ENCODE measurements at places on chromosomes 5 and 9.
A peak's percentile ranks its signal among the peaks of the same experiment; 100 is the strongest.

- DNase-seq = peak; percentile 37
Measured at GRCh38 chr9:129458155-129458661, 162.7 kb downstream of the C9orf50 start.

- DNase-seq = no peak
Measured at GRCh38 chr5:53199882-53200281, 90.3 kb upstream of the MOCS2 start.

DNA sequence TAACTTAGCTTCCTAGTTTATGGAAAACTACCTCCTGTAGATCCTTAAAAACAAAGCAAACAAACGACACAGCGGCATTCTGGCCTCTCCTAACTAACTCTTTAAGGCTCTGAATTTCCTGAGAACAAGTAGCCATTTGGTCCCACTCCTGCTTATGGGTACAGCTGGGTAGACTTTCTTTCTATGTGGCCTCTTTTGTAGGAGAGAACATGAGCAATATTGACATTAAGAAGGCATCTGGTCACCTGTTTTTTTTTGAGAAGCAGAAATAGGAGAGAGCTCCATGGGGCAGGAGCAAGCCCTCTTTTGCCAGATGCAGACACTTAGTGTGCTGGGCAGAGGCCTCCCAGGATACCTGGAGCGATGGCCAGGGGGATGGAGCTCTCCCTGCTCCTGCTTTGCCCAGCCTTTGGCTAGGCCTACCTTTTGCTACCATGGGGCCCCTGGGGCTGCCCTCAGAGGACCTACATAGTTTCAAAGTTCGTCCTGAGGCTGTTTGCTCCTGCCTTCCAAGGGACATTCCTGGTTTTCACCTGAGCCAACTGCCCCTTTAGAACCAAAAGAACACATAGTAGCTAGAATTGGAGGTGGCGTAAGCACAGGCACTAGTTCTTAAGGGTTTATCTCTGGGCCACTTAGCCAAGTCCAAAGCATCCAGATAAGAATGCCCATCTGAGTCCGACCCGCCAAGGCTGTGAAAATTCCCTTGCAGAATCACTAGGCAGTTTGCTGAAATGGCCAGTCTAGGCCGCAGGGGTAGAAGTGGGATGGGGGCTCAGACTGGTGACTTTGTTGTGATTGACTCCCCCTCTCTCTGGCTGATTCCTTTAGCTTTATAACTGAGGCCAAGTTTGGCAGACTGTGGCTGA lies 2.4 kb upstream of the STC2 start:
- DNase-seq = no peak

DNA sequence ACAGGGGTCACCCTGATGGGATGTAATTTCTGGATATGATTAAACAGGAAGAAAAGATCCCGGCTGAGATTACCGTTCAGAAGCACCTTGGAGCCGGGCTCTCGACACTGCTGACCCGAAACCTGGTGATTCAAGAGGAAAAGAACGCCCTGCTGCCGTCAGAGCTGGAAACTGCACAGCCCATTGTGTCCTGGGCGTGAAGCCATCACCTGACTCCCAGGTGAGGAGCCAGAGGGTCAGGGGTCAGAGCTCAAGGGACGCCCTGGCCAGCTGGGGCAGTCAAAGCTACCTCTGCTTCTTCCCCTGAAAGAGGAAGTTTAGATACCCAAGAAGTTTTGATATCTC lies 17.8 kb upstream of the SLC12A7 start:
- DNase-seq = no peak

- DNase-seq = no peak
Measured at GRCh38 chr5:107058235-107058634, 612.5 kb downstream of the EFNA5 start.

- DNase-seq = peak; percentile 52
Measured at GRCh38 chr5:60843936-60844905, at the start of gene ELOVL7. Gene ELOVL7, minus strand, starts transcription at chr5:60844269. Its CDS starts 56,872 bp downstream, at chr5:60787397.

GRCh38 chr5:104793755-104794080 lies 1231.1 kb upstream of the NUDT12 start:
- DNase-seq = no peak

- peak; percentile 24 for DNase-seq
Measured at GRCh38 chr5:55176176-55176818, 3.3 kb upstream of the CDC20B start.

GRCh38 chr9:136059851-136060670 lies 35.0 kb downstream of the NACC2 start:
- no peak for DNase-seq

DNA sequence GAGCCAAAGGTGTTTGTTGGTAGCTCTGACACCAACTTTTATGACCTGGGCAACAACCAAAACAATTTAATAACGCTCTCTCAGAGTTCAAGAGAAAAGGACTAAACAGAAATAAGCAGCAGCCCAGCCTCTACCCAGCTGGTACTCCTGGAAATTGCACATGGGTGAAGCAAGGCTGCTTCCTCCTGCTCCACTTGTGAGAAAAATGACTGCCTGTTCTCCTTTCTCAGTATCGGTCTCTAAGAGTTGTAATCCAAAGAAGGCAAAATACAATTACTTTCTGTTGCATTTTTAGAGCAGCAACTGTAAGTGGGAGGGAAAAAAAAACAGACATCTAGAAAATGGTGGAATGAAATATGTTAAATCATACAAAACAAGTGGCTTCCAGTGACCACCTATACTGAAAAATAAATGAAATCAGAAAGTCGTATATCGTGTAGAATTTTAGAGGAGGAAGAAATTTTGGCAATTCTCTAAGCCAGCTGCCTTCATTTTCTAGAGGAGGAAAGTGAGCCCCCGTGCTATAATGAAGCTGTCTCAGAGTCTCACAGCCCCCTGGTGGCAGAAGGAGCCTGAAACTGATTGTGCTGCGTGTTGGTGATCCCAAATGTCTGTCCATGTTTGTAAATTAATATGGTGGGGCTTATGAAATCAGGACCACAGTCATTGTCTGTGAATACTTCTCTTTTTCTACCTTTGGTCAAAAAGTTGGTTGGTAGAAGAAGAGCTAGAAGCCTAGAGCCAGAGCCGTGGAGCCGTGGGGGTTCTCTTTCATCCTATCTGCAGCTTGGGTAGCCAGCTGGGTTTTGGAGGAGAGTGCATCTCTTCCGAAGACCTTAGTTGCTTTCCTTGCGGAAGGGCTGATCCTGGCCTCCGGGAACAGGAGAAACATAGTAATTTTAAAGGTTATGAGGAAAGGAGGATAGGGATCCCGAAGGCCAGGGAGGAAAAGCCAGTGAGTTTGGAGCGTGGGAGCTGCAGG lies 139.9 kb downstream of the PIP5K1B start:
- peak; percentile 10 for DNase-seq

GRCh38 chr9:98873951-98874371 lies 66.5 kb downstream of the GALNT12 start:
- no peak for DNase-seq

DNA sequence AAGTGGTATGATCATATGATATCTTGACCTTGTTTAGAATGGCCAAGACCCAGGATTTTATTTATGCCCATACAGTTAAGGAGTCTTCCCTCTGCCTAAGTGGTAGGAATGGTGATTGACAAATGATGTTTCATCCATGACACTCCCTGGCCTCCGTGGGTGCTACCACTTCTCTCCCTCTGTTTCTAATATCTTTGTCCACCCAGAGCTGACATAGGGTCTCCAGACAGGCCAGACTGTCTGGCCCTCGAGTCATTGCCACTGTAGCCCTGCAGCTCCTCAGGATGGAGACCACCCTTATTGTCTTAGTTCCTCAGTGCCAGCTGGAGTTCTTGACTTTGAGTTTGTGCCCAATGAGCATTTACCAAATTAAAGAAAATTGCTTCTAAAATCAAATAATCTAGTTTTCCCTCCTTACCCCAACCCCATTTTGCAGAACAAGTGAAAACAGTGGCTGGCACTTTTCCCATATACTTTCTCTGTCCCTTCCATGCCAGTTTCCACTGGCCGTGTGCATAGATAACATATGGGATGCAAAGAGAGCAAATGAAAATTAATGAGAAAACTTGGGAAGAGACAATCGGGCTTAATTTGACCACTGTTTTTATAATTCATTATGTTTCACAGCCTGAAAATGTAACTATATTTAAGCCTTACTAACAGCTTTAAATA lies 235.7 kb downstream of the NSG2 start:
- no peak for DNase-seq

DNA sequence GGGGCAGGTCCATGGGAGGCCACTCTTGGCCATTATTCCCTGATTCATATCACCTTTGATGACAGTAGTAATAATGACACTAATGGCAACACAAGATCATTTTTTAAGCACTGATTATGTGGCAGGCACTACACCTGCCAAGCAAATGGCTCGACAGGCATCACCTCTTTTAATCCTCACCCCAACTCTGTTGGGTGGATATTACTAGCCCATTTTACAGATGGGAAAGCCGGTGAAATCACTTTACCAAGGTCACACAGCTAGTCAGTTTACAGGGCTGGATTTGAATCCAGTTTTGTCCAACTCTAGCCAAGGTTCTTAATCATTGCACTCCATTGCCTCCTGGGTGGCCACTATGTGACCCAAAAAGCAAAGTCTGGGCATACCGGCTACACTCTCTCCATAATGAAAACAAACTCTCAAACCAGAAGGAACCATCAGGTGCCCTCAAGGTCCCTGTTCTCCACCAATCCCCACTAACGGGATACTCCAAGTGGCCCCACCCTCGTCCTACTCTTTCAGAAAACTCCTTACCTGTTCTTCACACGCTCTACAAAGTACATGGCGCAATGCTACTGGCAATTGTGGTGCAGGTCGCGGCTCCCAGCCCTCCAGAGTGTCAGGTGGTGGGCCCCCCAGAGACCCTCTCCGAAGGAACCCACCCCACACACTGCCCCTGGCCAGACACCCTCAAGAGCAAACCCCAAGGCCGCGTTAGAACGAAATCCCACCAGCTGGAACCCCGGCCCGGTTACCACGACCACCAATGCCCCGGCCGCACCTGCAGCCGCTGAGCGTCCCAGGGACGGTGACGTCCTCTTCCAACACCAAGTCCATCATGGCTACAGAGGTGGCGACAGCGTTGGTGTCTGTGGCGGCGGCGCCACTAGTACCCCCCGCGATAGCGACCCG lies 572 bp downstream of the CDK5RAP2 start:
- DNase-seq = no peak

- DNase-seq = no peak
Measured at GRCh38 chr5:24497145-24497544, 147.6 kb downstream of the CDH10 start.

- no peak for DNase-seq
Measured at GRCh38 chr9:556199-556598, 285.3 kb upstream of the DMRT1 start.
